CD4-positive, alpha-beta T cell treated with Interleukin-17A for 1 hour (primary cell): ENCODE measurements at places on chromosomes 2 and 18.

DNA sequence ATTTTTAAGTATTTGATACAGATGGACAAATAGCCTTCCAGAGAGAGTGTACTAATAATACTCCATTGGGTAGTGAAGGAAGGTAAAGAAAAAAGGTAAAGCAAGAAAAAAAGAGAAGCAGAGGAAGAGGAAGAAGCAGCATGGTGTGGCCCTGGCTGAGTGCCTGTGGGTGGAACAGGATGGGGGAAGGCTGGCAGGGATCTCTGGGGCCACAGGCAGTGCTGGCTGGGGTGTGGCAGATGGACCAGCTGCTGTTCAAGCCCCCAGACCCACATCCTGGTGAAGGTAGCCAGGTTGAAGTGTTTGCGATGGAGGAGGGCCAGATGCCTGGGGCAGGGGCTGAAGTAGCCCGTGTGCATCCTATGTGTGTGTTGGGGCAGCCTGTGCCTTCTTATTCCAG is 79.0 kb downstream of the DYSF start:
- no peak for DNase-seq

GRCh38 chr2:199740111-199740428 is 110.9 kb downstream of the FTCDNL1 start:
- DNase-seq = no peak

DNA sequence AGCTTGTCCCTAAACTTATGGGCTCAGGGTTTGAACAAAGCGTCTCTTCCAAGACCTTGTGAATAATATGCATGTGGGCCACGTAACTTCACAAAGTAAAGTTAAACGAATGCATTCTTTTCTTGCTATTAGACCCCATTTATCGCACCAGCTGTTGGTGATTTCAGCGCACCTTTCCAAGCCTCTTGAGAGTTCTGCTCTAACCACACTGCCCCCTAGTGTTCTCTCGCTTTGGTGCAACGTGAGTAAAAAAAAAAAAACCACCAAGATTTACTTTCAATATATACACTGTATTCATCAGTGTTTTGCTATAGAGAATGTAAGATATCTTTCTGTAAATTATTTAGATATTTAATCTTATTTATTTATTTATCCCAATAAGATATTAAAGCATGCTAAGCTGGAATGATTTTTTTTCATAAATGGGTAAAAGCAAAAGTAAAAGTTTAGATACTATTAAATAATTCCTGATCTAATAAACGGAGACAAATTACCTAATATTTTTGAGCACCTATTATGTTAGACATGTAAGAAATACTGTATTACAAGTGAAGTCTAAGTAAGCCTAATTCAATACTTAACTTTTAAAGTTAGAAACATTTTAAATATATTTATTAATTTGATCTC is 459.5 kb downstream of the DLGAP1 start:
- peak; percentile 56 for DNase-seq

DNA sequence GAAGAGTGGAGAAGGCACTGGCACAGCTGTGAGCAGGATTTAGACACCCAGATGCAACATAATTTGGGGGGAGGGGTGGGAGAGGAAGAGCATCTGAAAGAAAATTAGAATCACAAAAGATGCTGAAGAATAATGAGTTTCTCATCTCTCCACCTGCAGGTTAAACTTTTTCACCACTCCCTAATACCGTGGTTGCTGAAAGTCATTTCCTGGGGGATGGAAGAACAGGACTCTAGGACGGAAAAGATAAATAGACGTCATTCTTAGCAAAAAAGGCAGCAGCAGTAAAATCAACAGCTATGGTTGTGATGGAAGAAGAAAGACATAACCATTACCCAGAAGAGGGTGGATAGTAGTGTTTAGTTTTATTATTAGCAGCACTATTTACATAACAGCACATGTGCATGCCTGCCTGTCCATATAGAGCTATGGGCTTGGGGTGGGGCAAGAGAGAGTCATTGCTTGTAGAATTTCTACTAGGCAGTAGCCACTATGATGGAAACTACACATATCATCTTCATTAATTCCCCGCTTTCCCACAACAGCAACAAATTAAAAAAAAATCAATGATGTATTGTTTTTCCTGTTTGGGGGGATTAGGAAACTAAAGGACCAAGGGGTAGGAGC is 212.2 kb downstream of the TRIB2 start:
- no peak for DNase-seq
